ENCODE measurements at places on chromosomes 12 and 14.

DNA sequence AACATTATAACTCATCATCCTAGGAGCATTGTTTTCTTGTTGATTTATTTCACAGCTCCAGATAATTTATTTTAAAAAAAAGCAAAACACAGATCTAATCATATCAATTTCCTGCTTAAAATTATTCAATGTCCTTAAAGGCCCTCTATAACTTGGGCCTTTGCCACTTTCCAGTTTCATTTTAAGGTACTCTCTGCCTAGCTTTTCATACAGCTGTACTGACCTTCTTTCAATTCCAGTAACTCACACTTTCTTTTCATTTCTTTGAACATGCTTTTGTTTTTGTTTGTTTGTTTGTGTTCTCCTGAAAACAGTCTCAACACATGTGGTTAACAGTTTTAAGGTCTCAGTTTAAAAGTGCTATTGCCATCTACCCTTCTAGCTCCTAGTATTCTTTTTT, 281.9 kb downstream of the ACSS3 start:
- no peak for DNase-seq

- no peak for DNase-seq
Measured at GRCh38 chr12:109820816-109821381, 12.3 kb downstream of the TRPV4 start.

GRCh38 chr12:66879409-66879808, 200.5 kb upstream of the GRIP1 start:
- DNase-seq, result no peak

- DNase-seq, result no peak
Measured at GRCh38 chr14:61343991-61344405, 22.6 kb downstream of the PRKCH start.

DNA sequence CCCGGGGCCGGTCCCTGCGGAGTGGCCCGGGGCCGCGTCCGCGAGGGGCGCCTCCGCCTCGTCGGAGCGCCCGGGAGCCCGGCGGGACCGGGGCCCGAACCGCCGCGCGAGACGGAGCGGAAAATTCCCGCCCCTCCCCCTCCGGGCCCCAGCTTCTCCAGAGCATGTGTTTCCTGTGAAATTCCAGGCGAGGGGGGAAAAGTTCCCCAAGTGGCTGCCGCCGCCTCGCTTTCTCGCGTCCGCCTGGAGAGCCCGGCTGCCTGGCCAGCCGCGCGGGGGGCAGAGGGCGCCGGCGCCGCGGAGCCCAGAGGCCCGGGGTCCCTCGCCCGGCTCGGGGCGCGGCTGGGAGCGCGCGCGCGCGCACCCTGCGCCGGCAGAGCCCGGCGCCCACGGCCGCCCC, 904 bp downstream of the CACNA1C start:
- DNase-seq, result peak; percentile 55

DNA sequence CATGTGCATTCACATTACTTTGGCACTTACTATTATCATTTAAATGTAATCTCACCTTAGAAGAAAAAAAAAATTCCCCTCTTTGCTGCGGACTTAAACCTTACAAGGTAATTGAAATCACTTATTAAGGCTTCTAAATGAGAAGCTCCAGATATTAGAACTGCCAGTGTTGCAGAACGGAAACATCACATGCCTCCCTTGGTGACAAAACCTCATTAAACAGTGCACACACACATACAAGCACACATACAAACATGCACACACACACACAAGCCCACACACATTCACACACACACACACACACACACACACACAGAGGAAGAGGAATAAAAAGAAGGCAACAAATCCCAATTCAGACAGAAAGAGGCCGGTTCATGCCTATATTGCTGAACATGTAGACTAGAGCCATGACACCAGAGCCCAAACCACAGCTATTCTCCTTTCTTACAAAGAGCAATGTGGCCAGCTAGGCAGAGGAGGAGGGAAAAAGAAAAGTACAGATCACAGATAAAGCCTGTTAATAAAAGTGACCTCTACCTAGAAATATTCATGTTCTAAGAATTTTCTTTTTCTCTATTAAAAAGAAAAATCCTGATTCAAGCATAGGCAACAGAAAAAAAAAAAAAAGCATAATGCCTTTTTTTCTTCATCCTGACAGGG, 405.2 kb upstream of the FLRT2 start:
- no peak for DNase-seq

DNA sequence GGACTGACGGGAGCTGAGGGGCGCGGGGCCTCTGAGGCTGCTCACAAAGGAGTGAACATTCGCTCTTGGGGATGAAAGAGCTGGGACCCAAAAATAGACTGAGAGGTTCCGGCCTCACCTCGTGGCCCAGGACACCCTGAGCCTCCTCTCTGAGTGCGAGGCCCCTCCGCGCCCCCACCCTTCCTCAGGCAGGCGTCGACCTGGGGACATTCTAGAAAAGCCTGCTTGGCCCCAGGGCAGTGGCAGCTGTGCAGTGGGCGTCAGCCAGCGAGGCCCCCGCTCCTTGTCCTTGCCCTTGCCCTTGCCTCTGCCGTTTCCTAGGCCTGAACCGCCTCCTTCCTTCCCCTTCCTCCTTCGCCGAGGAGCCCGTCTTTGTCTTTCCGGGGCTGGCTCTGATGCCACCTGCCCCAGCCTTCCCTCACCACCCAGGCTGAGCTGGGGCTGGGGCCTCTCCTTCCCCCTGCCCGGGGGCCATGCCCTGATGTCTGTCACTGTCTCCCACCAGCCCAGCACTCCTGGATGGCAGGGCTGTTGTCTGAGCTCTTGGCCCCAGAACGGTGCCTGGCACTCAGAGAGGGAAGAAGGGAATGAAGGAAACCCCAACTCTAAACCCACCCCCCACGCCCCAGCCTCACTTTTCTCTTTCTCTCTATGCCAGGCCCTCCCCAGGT, 208.2 kb upstream of the RTL1 start:
- DNase-seq, result no peak

DNA sequence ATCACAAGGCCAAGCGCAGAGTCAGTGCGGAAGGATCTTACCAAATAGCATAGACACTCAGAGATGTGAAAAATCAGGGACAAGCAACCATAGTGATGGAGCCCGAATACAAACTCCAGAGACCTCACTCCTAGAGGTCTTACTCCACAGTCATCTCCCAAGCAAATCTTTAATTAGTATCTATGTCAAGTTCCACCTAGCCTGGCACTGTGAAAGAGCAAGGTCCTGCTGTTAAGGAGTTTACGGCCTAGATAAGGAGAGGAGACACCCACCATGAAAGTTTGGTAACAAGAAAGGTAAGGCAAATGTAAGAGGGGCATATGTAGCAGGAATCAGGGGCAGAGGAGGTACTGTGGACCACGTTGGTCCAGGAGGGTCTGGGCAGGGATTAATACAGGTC, 7.4 kb upstream of the PLEKHG6 start:
- no peak for DNase-seq

DNA sequence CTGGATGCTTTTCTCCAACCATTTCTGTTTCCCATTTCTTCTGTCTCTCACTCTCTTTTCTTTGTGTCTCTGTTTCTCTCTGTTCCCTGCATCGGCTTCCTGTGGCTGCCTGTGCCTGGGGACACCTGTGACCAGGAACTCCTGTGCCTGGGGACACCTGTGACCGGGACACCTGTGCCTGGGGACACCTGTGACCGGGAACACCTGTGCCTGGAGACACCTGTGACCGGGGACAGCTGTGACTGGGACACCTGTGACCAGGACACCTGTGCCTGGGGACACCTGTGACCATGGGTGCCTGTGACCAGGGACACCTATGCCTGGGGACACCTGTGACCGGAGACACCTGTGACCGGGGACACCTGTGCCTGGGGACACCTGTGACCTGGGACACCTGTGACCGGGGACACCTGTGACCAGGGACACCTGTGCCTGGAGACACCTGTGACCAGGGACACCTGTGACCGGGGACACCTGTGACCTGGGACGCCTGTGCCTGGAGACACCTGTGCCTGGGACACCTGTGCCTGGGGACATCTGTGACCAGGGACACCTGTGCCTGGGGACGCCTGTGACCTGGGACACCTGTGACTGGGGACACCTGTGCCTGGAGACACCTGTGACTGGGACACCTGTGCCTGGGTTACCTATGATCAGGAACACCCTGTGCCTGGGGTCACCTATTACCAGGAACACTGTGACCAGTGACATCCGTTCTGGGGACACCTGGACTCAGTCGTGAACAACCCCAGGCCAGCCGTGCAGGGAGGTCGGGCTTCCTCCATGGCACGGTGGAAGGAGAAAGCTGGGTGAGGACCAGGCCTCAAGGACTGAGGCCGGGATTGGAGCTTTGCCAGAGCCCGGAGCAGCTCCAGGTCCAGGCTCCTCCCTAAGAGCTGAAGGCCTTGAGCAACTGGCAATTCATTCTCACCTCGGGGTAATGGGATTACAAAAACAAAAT, 23.4 kb upstream of the FBRSL1 start:
- DNase-seq, result no peak

- no peak for DNase-seq
Measured at GRCh38 chr12:104958805-104959334, 780 bp upstream of the SLC41A2 start.

GRCh38 chr14:59147007-59147406, 41.5 kb upstream of the DAAM1 start:
- DNase-seq, result no peak

GRCh38 chr12:72694193-72694592, 422.0 kb downstream of the TRHDE start:
- DNase-seq, result no peak

GRCh38 chr12:92600052-92600451, 102.7 kb upstream of the PLEKHG7 start:
- no peak for DNase-seq

GRCh38 chr14:75278422-75279152, at the start of gene FOS:
Gene FOS, plus strand, starts transcription at chr14:75278828. Its CDS starts 155 bp downstream, at chr14:75278983.
- peak; percentile 93 for DNase-seq

GRCh38 chr12:67759829-67760228, 111.3 kb downstream of the DYRK2 start:
- no peak for DNase-seq

DNA sequence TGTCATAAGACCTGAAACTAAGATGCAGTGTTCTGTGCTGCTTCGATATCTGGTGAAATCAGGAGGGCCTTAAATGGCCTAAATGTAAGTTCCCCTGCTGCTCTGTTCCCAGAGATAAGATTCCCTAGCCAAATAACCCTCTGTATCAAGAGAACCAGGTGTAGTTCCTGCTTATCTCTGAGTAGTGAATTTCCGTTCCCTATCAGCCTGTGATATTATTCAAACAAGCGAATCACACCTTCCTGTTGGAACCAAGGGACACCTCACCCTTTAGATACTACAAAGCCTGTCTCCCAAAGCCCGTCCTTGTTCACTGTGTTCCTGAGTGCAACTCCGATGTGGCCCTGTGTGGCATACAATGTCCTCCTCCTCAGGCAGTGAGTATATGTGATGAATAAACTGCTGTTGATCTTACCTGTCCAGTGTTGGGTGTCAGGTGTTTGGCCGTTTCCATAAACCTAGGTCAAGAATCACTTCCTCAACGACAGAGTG, 52.2 kb upstream of the COCH start:
- DNase-seq, result no peak

GRCh38 chr14:88937706-88938105, 113.3 kb downstream of the TTC8 start:
- peak; percentile 37 for DNase-seq

- peak; percentile 35 for DNase-seq
Measured at GRCh38 chr12:112939761-112940381, 1.6 kb downstream of the OAS3 start.

DNA sequence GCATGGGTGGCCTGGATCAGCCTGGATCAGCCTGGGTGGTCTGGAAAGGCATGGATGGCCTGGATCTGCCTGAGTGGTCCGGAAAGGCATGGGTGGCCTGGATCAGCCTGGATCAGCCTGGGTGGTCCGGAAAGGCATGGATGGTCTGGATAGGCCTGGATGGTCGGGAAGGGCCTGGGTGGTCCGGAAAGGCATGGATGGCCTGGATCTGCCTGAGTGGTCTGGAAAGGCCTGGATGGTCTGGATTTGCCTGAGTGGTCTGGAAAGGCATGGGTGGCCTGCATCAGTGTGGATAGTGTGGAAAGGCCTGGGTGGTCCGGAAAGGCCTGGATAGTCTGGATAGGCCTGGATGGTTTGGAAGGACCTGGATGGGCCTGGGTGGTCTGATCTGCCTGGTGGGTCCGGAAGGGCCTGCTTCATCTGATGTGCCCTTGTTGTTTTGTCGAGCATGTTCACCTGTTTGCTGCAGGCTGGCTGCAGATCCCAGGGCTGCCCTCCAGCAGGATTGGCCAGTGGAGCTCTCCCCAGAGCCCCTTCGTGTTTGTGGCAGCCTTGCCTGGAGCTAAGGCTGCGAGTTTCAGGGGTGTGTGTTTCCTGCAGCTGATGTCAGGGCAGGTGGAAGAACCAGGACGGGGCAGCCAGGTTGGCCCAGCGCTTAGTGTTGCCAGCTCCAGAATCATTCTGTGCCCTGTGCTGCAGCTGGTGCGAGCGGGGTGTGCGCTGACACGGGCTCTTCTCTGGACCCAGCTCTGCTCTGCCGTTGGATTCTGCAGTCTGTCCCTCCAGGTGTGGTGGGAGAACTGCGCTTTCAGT, 19.3 kb upstream of the TEX22 start:
- DNase-seq, result no peak

GRCh38 chr14:76742966-76743365, 18.3 kb upstream of the VASH1 start:
- DNase-seq, result no peak

GRCh38 chr12:108955225-108955835, 65.5 kb downstream of the SVOP start:
- peak; percentile 21 for DNase-seq

DNA sequence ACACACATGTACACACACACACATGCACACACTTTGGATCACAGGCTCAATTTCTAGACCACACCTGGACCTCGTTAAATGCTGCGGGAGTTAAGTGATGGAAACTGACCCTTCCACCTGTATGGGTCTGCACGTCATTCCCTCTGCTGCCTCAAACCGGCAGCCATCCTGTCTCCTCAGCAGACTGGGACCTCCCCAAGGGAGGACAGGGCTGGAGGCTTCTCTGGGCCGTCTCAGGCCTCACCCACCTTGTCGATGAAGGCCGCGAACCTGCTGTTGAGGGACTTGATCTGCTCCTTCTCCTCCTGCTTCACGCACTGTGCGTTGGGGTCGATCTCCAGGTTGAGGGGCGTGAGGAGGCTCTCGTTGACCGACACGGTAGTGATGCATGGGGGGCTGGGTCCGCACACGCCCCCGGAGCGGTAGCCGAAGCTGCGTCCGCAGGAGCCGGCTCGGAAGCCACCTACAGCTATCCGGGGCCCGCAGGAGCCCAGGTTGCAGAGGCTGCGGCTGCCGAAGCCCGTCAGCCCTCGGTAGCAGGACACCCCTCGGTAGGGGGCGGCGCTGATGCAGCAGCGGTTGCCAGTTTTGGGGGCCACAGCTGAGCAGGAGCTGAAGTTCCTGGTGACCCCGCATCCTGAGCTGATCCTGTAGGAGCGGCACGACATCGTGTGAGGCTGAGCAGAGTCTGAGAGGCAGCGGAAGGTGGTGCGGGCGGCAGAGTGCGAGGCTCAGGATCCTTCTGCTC, at the start of gene KRT85:
Gene KRT85 (minus strand): TSS at position 744 of the 748 bp plus-strand sequence. CDS start 76 bp downstream, at position 668.
- no peak for DNase-seq

All from EL (cell line).